Right atrium auricular region (tissue), 2 donors: ENCODE measurements at places on chromosomes 2 and 18.

- DNase-seq: no peak
Observed at GRCh38 chr18:22988208-22988607, 55.1 kb downstream of the RBBP8 start.

GRCh38 chr2:77566131-77566530 is 44.0 kb upstream of the LRRTM4 start:
- no peak for DNase-seq

GRCh38 chr2:219001577-219002394 is 8.6 kb upstream of the CRYBA2 start:
- no peak for DNase-seq

GRCh38 chr2:51846796-51847195 is 814.9 kb upstream of the NRXN1 start:
- no peak for DNase-seq

DNA sequence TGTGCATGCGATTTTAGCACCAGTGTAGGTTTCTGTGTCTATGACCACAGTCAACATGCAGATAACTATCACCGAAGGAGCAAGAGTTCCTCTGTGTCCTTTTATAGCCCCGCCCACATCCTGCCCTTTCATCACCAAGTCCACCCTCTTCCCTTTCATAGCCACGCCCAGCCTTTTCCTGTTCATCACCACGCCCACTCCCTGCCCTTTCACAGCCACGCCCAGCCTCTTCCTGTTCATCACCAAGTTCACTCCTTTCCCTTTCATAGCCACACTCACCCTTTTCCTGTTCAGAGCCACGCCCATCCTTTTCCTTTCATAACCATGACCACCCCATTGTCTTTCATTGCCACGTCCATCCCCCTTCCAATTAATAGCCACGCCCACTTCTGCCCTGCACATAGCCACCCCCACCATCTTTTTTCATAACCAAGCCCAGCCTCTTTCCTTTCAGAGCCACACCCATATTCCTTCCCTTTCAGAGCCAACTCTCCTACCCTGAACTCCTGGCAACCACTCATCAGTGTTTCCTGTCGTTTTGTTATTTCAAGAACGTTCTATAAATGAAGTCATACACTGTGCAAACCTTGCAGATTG is 273.9 kb downstream of the MYT1L start:
- peak; percentile 79 for DNase-seq

DNA sequence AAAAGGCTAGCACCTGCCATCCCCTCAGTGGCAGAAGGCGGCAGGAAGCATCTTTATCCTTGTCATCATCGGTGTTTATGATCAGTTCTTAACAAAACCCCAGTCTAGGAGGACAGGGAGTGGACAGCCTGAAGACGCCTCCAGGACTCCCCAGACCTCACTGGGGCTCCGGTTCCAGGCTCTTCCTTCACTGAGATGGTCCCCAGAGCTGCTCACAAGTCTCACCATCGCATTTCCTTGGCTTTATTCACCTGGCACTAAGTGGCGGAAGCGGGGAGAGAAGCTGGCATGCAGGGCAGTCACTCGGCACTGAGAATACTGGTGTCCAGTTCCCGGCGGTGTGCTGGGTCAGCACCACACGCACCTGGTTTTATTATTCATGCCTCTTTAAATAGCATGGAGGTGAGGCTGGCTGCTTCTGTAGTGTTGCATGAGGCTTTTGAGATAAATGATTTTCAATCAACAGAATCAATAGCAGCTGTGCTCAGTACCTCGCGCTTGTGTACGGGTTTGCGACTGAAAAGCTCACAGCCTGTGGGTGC is 68.7 kb downstream of the CABLES1 start:
- no peak for DNase-seq

GRCh38 chr2:148602885-148603561 is 41.5 kb upstream of the EPC2 start:
- no peak for DNase-seq
